ENCODE measurements at places on chromosomes 2 and 18.

- no peak for DNase-seq
Observed at GRCh38 chr2:77363277-77363676, 158.9 kb downstream of the LRRTM4 start.

GRCh38 chr2:102601730-102602129, 17.6 kb upstream of the SLC9A2 start:
- no peak for DNase-seq

- DNase-seq = no peak
Observed at GRCh38 chr2:216710551-216711301, 15.4 kb upstream of the IGFBP5 start.

DNA sequence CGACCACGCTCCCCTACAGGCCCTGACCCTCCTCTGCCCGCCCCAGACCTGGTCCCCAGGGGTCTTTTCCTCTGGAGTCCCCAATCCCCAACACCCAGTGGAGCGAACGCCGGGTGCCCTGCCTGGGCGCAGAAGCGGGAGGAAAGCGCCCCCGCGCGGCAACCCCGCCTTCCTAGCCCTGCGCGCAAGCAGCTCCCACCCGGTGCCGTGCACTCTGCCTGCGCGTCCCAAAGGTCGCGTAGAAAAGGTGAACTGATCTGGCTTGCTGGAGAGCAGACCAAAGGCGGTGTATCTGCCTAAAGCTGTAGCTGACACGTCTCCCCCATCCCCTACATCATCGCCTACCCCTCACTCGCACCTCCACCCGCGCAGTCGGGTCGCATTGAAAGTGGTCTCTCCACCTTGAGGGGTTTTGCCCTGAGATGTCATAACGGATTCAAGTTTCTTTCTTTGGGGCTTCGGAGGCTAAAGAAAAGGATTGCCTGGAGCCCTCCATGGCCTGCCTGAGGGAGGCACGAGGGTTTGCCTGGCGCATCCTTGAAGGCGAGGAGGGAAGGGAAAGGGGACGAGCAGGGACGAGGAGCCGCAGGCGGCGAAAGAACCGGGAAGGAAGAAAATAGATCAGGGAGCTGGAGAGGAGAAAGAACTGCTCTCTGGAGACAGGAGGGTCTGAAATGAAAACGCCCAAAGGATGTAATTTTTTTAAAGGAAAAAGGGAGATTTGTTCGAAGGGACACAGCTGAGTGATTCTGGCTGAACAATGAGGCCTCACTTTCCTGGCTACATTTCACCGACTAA, 5.8 kb downstream of the GAD1 start:
- DNase-seq = no peak

DNA sequence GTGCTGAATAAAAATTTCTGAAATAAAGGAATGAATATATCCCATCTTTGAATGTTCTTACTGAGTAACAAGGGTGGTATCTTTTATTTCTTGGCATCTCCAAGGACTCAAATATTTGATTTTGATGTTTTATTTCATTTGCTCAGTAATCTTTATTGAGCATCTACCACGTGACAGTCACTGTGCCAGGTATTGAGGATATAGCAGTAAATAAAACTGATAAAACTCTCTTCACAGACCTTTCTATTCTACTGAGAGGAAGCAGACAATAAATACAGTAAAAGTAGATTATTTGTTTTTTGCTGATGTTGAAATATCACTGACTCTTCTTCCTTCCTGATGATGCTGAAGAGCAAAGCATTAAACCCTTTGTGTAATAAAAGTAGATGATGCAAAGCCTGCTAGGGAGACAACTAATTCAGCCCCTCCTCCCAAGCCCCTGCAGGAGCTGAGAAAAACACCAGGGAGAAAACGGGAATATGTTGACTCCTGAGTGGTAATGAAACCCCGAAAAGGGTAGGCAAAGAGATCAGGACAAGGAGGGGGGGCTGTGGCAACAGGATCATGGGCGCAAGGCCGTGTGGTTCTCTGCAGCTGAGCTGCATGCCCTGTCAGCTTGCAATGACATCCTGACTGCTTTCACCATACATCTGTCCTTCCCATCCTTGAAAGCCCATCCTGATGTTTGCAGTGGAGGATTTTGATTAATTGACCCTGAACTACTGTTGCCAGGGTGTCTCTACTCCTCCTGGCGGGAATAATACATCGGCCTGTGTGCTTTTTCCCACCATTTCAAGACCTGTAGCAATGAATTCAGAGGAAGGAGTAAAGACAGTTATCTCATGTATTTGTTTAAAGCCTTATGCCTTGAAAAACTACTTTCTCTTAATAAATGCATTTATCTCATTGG, 117.4 kb downstream of the EML6 start:
- no peak for DNase-seq

GRCh38 chr18:73841661-73842060, 306.0 kb downstream of the FBXO15 start:
- no peak for DNase-seq

GRCh38 chr2:215149894-215150293, 11.5 kb upstream of the ABCA12 start:
- DNase-seq = no peak

DNA sequence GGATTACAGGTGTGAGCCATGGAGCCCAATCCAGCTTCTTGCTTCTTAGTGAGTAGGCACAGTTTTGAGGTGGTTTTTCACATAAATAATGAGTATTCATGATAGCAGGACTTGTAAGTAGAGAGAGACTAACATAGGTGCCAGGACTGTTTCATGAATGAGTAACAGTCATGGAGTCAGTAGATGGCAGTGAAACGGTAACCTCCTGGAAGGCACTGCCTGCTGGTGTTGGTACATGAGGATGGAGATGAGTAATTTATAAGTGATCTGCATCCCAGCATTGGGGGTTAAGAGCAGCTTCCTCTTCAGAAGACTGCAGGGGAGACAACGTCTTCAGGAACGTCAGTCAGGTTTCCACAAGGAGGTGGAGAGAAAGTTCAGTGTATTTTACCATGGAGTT, 143.8 kb downstream of the HAUS1 start:
- DNase-seq = no peak

GRCh38 chr2:138829326-138829919, 49.2 kb upstream of the NXPH2 start:
- peak; percentile 5 for DNase-seq

- DNase-seq = no peak
Observed at GRCh38 chr2:15803543-15804245, 136.7 kb upstream of the MYCN start.

GRCh38 chr2:30664761-30665358, 142.4 kb downstream of the CAPN13 start:
- peak; percentile 94 for DNase-seq

GRCh38 chr18:48325115-48325665, 84.0 kb downstream of the ZBTB7C start:
- DNase-seq = peak; percentile 49

GRCh38 chr2:81624825-81625224, 1320.3 kb upstream of the LRRTM1 start:
- DNase-seq = no peak

DNA sequence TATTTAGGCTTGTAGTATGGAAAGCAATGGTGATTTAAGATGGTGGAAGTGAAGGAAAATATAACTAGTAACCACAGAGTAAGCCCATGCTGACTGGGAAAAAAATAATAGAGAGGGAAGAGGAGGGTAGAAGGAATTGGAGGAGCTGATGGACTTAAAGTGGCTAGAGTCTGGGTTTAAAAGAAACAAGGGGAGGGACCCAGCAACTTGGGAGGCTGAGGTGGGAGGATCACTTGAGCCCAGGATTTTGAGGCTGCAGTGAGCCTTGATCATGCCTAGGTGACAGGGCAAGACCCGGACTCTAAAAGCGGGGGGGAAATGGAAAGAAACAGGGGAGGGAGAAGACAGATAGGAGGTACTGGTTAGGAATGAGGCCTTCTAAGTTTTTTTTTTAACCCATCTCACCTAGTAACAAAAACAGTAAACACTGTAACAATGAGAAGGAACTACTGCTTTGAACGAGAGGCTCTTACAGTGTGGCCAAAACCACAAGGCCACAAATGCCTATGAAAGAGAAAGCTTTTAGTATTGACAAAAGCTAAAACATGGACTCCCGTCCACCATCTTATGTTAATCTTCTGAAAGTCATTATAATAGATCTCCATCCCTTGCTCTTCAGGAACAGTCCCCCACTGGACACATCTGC, 26.6 kb downstream of the METTL8 start:
- no peak for DNase-seq

DNA sequence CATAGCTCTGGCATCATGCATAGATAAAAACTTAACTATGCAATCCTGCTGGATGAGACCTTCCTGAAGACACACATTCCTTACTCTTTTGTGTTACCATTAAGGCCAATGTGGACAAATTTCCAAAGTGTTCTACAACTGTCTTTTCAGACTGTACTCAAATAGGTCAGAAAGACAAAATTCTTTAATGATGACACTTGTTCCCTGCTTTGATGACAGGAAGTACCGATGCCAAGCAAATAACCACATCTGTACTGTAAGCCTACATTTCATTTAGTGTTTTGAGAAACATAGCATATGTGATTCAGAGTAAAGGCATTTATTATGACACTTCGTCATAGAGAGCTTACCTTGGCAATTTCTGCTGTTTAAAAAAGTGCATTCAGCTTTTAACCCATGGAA, 55.0 kb downstream of the PMAIP1 start:
- DNase-seq = peak; percentile 74

- DNase-seq = no peak
Observed at GRCh38 chr2:190659553-190659952, 10.7 kb downstream of the NAB1 start.

DNA sequence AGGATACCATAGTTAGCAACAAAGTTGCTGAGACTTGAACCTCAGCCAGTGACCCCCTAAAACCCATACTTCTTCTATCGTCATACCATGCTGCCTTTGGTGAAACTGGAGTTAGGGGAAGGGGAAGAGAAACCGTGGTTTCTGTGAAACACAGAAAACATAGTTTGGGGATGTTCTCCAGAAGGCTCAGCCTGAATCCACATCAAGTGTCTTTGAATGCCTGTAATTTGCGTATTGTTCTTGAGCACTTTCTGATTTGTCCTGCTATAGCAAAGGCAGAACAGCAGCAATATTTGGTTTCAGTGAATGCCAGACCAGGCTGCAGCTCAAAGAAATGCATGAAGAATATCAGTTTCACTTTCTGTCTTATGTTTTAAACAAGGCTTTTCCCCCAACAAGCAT, 258.7 kb downstream of the TTC32 start:
- DNase-seq = no peak

- no peak for DNase-seq
Observed at GRCh38 chr2:206176121-206176520, 16.4 kb downstream of the EEF1B2 start.

DNA sequence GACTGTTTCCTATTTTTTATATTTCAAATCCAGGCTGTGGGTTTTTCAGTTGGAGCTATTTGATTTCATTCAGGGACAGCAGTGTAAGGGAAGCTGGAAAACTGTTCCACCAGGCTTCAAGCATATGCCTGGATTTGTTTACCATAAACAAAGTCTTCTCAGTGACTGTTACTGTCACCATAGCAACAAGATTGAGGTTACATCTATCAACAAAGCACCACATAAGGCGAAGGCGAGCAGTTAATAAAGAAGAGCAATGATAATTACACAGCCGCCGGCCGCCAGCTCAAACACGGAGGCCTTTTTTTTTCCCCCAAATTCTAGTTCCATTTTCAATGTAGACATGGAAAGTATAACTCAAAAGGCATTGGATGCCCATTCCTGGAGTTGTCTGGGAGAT, 553.7 kb upstream of the SYT4 start:
- no peak for DNase-seq
